ENCODE measurements at places on chromosomes 7 and 10.

GRCh38 chr7:35530124-35531109, 164.5 kb downstream of the HERPUD2 start:
- no peak for DNase-seq

DNA sequence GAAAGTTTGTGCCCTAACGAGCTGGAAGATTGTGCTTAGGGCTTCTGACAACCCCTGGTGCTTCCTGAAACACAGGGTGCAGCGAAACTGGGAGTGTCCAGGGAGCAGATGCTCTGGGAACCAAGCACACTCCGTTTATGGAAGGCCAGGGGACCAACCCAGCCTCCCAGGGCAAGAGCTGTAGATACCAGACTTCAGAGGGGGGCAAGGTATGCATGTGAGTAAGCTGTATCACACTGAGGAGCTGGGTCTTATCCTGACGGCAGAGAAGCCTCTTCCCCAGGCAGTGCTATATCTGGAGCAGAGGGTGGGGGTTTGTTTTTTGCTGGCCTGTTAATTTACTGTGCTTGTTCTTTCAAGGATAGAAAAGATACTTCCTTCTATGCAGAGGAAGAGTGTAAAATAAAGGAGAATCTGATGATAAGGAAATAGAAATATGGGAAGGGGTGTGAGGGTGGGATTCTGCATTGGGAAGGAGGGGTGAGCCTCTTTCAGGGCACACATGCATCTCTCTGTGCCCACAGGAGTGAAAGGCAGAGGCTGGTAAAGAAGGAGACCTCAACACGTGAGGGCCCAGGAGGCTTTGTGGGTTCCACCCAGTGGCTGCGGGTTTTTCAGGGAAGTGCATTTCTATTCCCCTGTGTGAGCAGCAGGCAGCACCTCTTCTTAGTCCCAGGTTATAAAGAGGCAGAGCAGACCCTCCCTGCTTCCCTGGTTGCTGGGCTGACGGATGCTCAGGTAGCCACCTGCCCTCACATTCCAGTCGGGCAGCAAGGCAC, 314.1 kb downstream of the TCERG1L start:
- DNase-seq, result no peak

GRCh38 chr7:37382546-37383088, 66.0 kb downstream of the ELMO1 start:
- no peak for DNase-seq

DNA sequence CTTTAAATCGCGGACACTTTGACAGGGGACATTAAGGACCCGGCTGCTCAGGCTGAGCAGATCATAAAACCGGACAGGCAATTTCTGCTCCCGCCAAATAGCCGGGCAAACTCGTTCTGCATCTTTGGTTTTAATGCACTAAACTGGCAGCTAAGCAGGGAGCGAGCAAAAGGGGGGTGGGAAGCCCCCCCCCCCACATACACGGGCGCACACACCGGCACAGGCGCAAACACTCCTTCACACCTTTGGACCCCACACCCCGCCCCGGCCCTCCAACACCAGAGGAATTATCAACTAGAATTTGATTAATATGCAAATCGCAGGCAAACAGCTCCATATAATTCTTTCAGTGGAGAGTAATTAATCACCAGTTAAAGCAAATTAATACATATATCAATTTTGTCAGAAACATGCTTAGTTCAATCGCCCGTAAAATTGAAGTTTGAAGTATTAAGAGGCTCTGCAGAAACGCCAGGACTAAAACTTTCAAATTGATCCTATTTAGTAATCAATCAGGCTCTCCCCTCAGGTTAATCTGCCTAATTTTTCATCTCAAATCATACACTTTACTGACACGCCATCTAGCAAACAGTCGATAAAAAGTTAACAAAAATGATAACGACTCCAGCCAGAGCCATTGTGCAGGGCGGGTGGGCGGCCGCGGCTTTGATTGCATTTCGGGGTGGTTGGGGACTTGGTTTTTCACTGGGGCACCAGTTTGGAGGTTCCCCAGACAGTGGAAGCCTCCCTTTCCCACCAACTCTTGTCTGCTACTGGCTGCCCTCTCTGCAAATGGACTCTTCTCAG, 9.9 kb downstream of the LBX1 start:
- DNase-seq, result no peak

GRCh38 chr7:47225387-47226131, 356.4 kb downstream of the TNS3 start:
- DNase-seq, result no peak

GRCh38 chr10:59577984-59578383, 131.7 kb downstream of the SLC16A9 start:
- no peak for DNase-seq

DNA sequence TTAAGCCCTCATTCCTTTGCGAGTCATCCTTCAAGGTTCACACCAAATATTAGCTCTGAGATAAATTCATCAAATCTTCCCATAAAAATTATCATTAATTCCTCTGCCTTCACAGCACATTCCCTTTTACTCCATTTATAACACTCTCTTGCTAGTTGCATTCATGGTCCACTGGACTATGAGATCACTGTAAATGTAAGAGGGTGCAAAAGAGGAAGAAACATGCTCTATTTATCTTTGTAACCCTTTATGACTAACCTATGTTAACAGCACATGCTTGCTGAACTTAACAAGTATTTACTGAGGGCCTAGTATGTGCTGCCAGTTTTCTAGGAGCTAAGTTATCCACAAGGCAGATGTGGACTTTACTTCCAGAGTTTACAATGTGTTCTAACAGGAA, 86.7 kb upstream of the TMEM168 start:
- no peak for DNase-seq

- DNase-seq, result no peak
Observed at GRCh38 chr7:129238546-129238945, 13.7 kb downstream of the AHCYL2 start.

- no peak for DNase-seq
Observed at GRCh38 chr7:134845461-134845860, 66.0 kb downstream of the CALD1 start.

DNA sequence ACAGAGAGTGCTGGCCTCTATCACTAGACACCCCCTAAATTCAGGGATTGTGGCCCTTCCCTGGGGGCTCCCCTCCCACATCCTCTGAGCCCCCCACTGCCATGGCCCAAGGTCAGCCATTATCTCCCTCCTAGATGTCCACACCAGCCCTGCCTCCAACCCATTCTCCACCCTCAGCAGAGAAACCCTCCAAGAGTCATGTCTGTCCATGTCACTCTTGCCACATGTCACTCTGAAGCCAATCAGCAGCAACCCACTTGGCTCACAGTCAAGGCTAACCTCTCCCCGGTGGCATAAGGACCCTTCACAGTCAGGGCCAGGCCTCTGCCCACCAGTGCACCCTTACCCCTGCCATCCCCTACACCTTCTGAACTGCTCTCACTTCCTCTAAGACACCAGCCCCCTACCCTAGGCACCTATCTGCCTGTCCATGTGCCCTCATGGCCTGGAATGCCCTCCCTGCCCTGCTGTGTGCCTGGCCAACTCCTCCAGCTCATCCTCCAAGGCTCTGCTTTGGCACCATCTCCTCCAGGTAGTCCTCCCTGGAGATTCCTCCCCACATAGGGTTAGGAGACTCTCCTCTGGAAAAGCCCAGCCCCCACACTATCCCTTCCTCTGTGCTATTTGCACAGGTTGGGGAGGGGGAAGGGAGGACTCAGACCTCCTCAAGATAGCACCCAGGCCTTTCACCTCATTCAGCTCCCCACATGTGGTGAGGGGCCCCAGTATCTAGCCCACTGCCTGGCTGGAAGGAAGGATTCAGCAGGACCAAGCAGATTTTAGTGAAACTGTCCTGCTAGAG, 83.7 kb downstream of the GRID1 start:
- no peak for DNase-seq

- DNase-seq, result no peak
Observed at GRCh38 chr10:71725998-71726579, 6.5 kb upstream of the C10orf105 start.

- DNase-seq, result no peak
Observed at GRCh38 chr7:151940048-151940811, 16.0 kb upstream of the GALNTL5 start.
